ENCODE measurements at places on chromosomes 4 and X.

GRCh38 chrX:149275836-149276235, 229.3 kb downstream of the IDS start:
- DNase-seq = no peak

GRCh38 chrX:154096140-154097002, 1.1 kb downstream of the MECP2 start:
- DNase-seq = peak; percentile 40

GRCh38 chrX:13468096-13468495, 101.3 kb upstream of the EGFL6 start:
- no peak for DNase-seq

GRCh38 chrX:150326541-150327247, 36.4 kb upstream of the MAMLD1 start:
- no peak for DNase-seq

DNA sequence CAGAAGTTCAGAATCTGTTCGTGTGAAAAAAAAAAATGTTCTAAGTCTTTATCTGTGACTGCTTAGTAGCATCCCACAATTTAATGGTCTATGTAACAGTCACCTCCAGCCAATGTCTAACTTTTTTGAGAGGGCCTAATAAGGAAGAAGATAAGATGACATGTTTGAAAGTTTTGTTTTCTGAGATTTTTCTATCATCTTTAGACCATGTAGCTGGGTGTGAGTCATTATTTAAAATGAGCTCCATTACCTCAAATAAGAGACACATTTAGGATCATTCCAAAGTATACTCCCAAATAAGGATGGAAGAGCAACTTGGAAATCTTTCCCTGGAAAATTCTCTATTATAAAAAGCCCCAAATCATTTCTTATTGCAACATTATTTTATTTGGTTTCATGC, 28.2 kb upstream of the MCF2 start:
- no peak for DNase-seq

- DNase-seq = no peak
Observed at GRCh38 chr4:54707406-54707805, 49.6 kb downstream of the KIT start.

- no peak for DNase-seq
Observed at GRCh38 chr4:42570221-42570620, 86.7 kb downstream of the ATP8A1 start.

GRCh38 chr4:54439831-54440243, 210.7 kb downstream of the PDGFRA start:
- no peak for DNase-seq

- no peak for DNase-seq
Observed at GRCh38 chr4:168699224-168699878, 202.5 kb downstream of the PALLD start.

DNA sequence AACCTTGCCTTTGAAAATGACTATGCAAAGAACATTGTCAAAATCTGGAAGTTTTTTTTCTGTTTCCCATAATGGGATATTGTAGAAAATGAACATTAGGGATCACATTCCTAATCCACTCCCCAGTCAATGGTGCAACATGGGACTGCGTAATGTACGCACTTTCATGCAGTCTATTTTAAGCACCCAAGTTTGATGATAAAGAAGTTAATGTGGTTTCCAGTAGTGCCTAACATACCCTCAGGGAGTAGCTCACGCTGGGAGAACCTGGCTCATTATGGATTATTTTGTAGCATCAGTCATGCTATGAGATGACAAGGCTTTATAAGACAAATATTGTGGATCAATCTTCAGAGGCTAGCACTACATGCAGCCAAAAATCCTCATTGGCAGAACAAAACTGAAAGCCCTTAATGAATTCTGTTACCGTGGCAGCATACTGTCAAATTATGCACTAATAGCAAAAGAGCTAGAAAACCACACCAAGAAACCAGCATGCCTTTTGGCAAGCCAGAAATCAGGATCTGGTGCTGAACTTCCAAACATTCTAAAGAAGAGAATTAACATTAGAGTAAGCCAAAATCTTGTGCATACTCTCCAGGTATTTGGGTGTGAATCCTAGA, 1392.8 kb upstream of the TENM3 start:
- no peak for DNase-seq

- no peak for DNase-seq
Observed at GRCh38 chr4:105923497-105924238, 28.4 kb downstream of the NPNT start.

GRCh38 chrX:150542846-150543229, 25.6 kb upstream of the MTM1 start:
- DNase-seq = no peak

GRCh38 chr4:156420623-156421022, 467.0 kb upstream of the CTSO start:
- DNase-seq = no peak

DNA sequence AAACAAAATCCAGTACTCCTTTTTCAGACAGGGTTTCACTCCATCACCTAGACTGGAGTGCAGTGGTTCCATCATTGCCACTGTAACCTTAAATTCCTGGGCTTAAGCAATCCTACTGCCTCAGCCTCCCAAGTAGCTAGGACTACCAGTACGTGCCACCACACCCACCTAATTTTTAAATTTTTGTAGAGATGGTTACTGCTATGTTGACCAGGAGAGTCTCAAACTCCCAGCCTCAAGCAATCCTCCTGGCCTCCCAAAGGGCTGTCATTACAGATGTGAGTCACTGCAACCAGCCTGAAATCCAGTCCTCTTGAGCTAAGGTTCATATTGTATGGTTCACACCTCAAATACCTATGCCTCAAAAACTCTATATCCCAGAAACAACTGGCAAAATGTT, 22.4 kb downstream of the ANKRD17 start:
- no peak for DNase-seq

DNA sequence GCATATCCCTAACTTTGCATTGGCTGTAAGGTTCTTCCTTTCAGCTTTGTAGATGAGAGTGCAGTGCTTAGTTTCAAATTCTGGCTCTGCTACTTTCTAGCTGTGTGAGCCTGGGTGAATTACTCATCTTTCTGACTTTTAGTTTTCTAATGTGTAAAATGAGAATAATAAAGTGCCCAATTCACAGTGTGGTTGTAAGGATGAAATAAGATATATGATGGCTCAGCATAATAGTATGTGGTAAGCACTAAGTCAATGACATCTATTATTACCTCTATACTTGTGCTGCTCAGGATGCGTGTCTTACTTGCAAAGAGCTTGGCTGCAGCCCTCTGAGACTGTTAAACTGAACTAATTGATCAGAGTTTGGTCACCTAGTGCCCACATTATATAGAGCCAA, 30.6 kb upstream of the ETNPPL start:
- DNase-seq = no peak

- DNase-seq = no peak
Observed at GRCh38 chrX:125681507-125681906, 361.8 kb downstream of the TEX13C start.

DNA sequence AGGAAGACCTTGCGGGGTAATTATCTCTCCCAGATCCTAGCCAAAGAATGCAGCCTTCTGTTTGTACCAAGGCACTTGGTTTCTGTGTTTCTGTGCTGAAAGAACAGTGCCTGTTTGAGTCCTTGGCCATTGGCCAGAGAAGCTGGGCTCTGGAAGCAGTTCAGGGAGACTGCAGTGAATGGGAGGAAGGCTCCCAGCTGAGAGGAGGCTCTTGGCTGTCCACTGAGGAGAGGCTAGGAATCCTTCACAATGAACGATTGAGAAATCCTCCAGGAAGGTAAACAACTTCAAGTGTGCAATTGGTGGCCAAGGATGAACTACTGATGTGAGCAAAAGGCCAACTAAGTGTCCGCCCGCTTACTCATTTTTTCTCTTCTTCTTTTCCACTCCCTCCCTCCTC, 61.3 kb downstream of the HS3ST1 start:
- no peak for DNase-seq

GRCh38 chr4:80237992-80238391, 28.5 kb upstream of the FGF5 start:
- DNase-seq = no peak
